ENCODE measurements at places on chromosomes 13 and 19.

GRCh38 chr13:109870696-109871370 lies 84.5 kb upstream of the IRS2 start:
- no peak overlapping the region for H3K27ac ChIP-seq
- H3K36me3 ChIP-seq, result no peaks in the 10 kb centered on the region
- DNase-seq, result no peak
- H3K27me3 ChIP-seq, result no peaks in the 10 kb centered on the region
- H3K4me1 ChIP-seq, result no peaks in the 10 kb centered on the region

- no peaks in the 10 kb centered on the region for H3K4me1 ChIP-seq
- H3K27me3 ChIP-seq, result no peaks in the 10 kb centered on the region
- DNase-seq, result no peak
- no peak overlapping the region for H3K4me3 ChIP-seq
- no peak overlapping the region for H3K27ac ChIP-seq
Observed at GRCh38 chr13:108985166-108985565, 355.8 kb downstream of the MYO16 start.

GRCh38 chr19:41707502-41707812 lies 969 bp upstream of the CEACAM5 start:
- no peaks in the 10 kb centered on the region for H3K36me3 ChIP-seq
- no peak for DNase-seq
- H3K27me3 ChIP-seq, result no peaks in the 10 kb centered on the region
- H3K27ac ChIP-seq, result no peak overlapping the region
- H3K4me3 ChIP-seq, result no peak overlapping the region
- H3K4me1 ChIP-seq, result no peaks in the 10 kb centered on the region

DNA sequence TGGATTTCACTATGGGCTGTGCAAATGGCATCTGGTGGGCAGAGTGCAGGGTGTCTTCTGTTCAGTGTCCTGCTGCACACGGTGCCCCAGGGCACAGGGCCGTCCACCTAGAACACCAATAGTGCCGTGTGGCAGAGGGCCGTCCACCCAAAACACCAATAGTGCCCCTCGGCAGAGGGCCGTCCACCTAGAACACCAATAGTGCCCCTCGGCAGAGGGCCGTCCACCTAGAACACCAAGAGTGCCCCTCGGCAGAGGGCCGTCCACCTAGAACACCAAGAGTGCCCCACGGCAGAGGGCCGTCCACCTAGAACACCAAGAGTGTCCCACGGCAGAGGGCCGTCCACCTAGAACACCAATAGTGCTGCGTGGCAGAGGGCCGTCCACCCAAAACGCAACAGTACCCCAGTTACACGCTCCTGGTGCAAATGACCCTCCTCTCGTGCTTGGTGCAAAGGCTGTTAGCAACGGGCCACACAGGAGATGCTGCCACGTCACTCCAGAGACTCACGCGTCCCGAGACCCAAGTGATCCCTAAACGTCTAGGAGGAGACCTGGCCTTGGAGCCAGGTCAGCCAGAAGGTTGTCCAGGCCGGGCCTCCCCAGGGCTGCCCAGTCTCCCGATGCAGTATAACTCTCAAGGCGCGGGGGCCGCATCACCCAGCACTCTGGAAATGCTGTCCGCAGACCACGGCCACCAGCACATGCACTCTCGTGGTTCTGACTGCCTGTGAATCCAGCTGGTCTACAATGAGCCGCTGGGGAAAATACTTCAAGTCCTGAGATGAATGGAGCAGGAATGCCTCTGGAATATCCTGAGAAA lies 51.5 kb downstream of the RASA3 start:
- no peak overlapping the region for H3K27ac ChIP-seq
- DNase-seq, result no peak
- H3K4me3 ChIP-seq, result no peak overlapping the region
- H3K4me1 ChIP-seq, result no peaks in the 10 kb centered on the region

GRCh38 chr19:19495614-19496603 lies 19.4 kb downstream of the TSSK6 start:
- H3K27me3 ChIP-seq, result no peaks in the 10 kb centered on the region
- peaks cover 5% of the 10 kb centered on the region for H3K36me3 ChIP-seq
- no peak for DNase-seq
- no peak overlapping the region for H3K27ac ChIP-seq
- H3K4me1 ChIP-seq, result peaks cover 8% of the 10 kb centered on the region

GRCh38 chr19:49084206-49085019 lies 838 bp upstream of the SNRNP70 start:
- H3K27me3 ChIP-seq, result no peaks in the 10 kb centered on the region
- no peaks in the 10 kb centered on the region for H3K36me3 ChIP-seq
- peak overlapping the region; percentile 83 for H3K4me3 ChIP-seq
- peak overlapping the region; percentile 90 for H3K27ac ChIP-seq

DNA sequence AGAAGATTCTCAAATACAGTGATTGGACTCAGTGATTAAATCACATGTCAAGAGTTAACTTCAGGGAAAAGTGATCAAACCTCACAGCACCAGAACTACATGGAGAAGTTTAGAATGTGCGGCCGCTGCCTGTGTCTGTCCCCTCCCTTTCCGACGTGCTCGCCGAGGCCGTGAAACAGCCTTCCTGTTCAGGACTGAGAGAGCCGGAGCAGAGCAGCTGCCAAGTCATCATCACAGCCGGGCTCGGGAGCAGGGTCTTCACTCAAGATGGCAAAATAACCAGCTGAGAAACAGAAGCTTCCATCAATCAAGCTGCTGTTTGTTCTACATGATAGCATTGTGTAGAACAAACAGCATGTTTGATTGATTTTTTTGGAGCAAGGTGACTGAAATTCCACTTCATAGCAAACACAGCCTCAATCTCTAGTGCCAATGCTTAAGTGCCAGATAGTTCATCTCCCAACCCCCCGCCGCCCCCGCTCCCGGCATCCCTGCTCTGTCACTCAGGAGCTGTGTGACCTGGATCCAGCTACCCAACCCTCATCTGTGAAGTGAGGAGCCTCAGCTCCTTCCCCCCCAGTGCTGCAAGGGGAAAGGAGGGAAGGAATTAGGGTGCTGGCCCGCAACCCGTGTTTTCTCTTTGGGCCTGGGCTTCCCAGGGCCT lies 70.6 kb downstream of the HSPH1 start:
- no peak overlapping the region for H3K4me3 ChIP-seq
- no peak for DNase-seq

GRCh38 chr13:73865027-73865426 lies 269.2 kb downstream of the KLF12 start:
- no peaks in the 10 kb centered on the region for H3K4me1 ChIP-seq
- no peaks in the 10 kb centered on the region for H3K36me3 ChIP-seq
- no peak overlapping the region for H3K4me3 ChIP-seq
- DNase-seq, result no peak

- H3K4me3 ChIP-seq, result peak overlapping the region; percentile 90
- H3K4me1 ChIP-seq, result no peaks in the 10 kb centered on the region
- peak overlapping the region; percentile 94 for H3K27ac ChIP-seq
Observed at GRCh38 chr13:114315074-114315785, 927 bp downstream of the CHAMP1 start.

GRCh38 chr19:31220540-31220939 lies 128.7 kb downstream of the TSHZ3 start:
- no peaks in the 10 kb centered on the region for H3K4me1 ChIP-seq
- no peak overlapping the region for H3K4me3 ChIP-seq
- H3K36me3 ChIP-seq, result no peaks in the 10 kb centered on the region
- H3K27me3 ChIP-seq, result no peaks in the 10 kb centered on the region
- no peak for DNase-seq

DNA sequence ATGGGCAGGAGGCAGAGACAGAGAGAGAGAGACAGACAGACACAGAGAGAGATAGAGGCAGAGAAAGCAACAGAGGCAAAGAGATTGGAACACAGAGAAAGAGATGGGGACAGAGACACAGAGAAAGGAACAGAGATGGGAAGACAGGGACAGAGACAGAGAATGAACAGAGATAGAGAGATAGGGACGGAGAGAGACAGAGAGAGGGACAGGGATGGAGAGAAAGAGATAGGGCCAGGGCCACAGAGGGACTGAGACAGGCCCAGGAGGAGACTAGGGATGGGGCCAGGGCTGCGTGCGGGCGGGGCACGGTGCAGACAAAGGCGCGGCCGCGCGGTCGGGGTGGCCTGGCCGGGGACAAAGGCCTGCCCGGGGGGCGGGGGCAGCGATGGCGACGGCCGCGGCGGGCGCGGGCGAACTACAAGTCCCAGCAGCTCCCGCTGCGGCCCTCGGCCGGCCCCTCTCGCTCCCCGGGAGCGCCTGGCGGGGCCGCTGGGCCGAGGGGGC lies at the start of gene ZNF358:
Gene ZNF358 (plus strand): TSS at position 459 of the 507 bp plus-strand sequence. CDS start 3,140 bp downstream, outside the sequence.
- peak within 1 kb of the TSS; percentile 88 for H3K27ac ChIP-seq
- no peaks in the 10 kb centered on the region for H3K36me3 ChIP-seq
- H3K4me3 ChIP-seq, result peak within 1 kb of the TSS; percentile 92

DNA sequence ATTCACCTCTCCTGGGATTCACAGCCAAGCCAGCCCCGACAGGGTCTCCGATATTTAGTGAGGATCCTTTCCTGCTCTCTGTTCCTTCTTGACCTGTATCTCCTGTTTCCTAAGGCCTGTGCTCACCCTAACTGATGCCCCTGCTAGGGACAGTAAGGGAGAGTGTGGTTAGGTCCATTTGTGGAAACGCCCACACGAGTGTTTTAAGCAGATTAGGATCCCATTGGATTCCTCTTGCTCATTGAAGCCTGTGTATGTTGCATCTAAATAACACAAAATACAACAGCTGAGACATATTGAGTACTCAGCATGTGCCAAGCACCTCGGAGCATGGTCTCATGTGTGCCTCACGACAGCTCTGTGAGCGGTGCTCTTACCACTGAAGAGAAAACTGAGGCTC lies 64.9 kb downstream of the EFNB2 start:
- no peaks in the 10 kb centered on the region for H3K27me3 ChIP-seq
- no peak for DNase-seq
- H3K4me3 ChIP-seq, result no peak overlapping the region
- no peaks in the 10 kb centered on the region for H3K36me3 ChIP-seq

DNA sequence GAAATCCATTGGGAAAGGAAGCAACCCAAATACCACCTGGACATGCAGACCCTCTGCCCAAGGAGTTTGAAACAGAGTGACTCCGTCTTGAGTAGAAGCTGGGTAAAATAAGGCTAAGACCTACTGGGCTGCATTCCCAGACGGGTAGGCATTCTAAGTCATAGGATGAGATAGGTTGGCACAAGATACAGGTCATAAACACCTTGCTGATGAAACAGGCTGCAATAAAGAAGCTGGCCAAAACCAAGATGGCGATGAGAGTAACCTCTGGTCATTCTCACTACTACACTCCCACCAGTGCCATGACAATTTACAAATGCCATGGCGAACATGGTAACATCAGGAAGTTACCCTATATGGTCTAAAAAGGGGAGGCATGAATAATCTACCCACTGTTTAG lies 40.2 kb downstream of the RFXAP start:
- H3K4me1 ChIP-seq, result no peaks in the 10 kb centered on the region
- no peak overlapping the region for H3K4me3 ChIP-seq
- H3K27ac ChIP-seq, result no peak overlapping the region
- H3K36me3 ChIP-seq, result peaks cover under 1% of the 10 kb centered on the region
- no peak for DNase-seq
- no peaks in the 10 kb centered on the region for H3K27me3 ChIP-seq

DNA sequence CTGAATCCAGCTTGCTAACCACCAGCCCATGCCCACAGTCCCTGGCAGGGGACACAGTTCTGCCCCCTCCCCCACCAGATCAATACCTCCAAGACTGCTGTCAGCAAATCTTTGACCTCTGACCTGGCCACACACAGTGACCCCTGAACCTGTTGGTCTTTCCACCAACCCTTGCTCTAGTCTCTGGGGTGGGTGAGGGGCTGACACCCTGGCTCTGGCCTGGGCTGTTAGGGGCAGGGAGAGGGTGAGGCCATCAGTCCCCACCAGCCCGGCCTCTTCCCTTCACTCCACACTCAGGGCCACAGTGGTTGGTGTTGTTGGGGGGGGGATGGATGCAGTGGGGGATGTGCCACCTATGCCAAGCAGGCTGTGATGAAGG lies 21.8 kb upstream of the SLC7A10 start:
- no peaks in the 10 kb centered on the region for H3K36me3 ChIP-seq
- no peak overlapping the region for H3K27ac ChIP-seq
- no peak for DNase-seq
- no peak overlapping the region for H3K4me3 ChIP-seq

DNA sequence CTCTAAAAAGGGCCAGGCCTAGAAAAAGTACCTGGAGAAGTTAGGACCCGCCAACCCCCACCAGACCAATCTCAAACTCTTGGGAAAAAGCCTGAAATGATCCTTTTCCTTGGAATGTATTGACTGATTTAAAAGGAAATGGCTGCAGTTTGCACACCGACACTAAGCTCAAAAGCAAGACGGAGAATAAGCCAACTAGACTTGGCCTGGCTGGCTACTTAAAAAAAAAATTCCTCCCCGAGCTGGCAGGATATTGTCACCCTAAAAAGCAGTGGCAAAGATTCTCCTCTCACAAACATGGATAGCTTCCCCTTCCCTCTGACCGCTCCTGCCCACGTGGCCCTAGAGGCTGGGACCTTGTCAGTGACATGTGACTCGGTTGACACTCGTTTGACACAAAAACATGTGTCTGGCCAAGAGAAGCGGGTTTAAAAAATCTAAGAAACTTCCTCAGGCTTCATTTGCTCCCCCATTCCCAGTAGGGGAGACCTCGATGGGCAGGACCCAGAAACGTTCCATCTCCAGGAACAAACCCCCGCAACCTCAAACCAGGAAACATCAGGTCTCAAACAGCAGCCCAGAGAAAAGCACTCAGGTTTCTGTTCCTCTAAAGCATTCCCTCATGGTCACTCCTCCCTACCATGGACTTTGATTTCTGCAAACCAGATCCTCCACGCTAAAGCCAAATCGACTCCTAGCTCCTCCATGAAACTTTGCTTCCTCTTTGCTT lies 1.3 kb downstream of the RFX1 start:
- no peaks in the 10 kb centered on the region for H3K27me3 ChIP-seq
- peaks cover 6% of the 10 kb centered on the region for H3K4me1 ChIP-seq
- peak; percentile 49 for DNase-seq
- H3K27ac ChIP-seq, result peak overlapping the region; percentile 100
- H3K4me3 ChIP-seq, result no peak overlapping the region

GRCh38 chr13:21402586-21403307 lies 56.4 kb downstream of the ZDHHC20 start:
- peaks cover 12% of the 10 kb centered on the region for H3K4me1 ChIP-seq
- H3K36me3 ChIP-seq, result peaks cover 4% of the 10 kb centered on the region
- H3K4me3 ChIP-seq, result no peak overlapping the region
- no peak for DNase-seq

- H3K27me3 ChIP-seq, result no peaks in the 10 kb centered on the region
- H3K27ac ChIP-seq, result peak overlapping the region; percentile 62
- no peak overlapping the region for H3K4me3 ChIP-seq
- DNase-seq, result no peak
- H3K4me1 ChIP-seq, result no peaks in the 10 kb centered on the region
Observed at GRCh38 chr19:37980419-37981170, 73.6 kb downstream of the SIPA1L3 start.

GRCh38 chr19:48418317-48419064 lies 25.0 kb downstream of the GRIN2D start:
- no peaks in the 10 kb centered on the region for H3K36me3 ChIP-seq
- H3K4me1 ChIP-seq, result peaks cover 17% of the 10 kb centered on the region
- H3K27me3 ChIP-seq, result peaks cover 42% of the 10 kb centered on the region
- no peak overlapping the region for H3K27ac ChIP-seq

DNA sequence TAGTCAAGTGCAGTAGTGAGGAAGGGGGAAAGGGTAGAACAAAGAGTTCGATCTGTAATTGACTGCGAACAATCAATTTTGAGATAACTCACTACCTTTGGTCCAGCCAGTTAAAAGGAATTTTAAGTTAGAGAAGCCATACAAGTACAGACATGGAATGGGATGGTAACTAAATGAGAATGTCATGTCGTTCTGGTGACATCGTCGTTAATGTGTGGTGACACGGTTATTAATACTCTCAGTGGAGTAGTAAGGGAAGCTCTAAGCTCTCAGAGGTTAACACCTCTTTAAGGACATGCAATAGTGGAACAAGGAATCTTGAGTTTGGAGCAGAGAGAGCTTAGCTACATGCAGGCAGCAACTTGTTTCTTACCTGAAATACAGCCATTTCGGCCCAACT lies 154.9 kb upstream of the KLF12 start:
- H3K4me3 ChIP-seq, result no peak overlapping the region
- H3K36me3 ChIP-seq, result no peaks in the 10 kb centered on the region
- H3K27me3 ChIP-seq, result no peaks in the 10 kb centered on the region
- H3K27ac ChIP-seq, result no peak overlapping the region

Data from tibial nerve (tissue), 4 donors.